ENCODE measurements at places on chromosomes 2 and 18.
A peak's percentile ranks its signal among the peaks of the same experiment; 100 is the strongest.

- no peak for DNase-seq
Observed at GRCh38 chr2:56117764-56118163, 66.0 kb upstream of the CCDC85A start.

DNA sequence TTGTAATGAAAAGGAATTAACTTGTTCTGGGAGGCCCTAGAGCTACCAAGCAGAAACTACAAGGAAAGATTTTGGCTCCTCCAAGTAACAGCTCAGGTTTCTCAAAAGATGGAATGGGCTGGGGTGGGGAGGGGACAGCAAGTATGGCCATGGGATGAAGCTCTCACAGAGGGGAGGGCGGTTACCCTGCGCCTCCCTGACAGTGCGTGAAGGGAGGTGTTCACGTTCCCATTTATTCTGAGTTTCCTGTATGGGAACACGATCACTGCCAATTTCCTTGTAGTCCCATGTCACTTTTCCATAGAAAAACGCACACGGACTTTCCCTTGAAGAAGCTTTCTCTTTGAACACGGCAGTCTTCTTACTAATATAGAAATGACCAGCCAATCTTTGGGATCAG is 17.0 kb downstream of the CDC42EP3 start:
- DNase-seq = no peak

- no peak for DNase-seq
Observed at GRCh38 chr2:106038601-106039375, 155.3 kb downstream of the UXS1 start.

DNA sequence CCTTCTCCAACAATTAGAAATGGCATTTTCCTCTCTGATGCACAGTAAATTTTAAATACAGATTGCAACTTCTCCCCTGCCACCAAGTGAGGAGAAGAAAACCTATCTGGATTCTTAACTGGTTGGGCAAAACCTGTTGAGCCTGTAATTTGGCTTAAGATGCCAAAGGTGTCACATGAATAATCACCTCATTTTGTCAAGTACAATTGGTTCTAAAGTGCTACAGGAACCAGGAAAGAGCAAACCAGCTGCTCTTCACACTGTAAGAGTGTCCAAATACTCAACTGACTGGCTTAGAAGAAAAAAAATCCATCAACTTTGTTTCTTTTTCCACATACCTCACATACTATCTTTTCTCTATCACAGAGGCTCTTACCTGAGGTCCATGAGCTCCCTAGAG is 35.4 kb downstream of the NPC1 start:
- no peak for DNase-seq

DNA sequence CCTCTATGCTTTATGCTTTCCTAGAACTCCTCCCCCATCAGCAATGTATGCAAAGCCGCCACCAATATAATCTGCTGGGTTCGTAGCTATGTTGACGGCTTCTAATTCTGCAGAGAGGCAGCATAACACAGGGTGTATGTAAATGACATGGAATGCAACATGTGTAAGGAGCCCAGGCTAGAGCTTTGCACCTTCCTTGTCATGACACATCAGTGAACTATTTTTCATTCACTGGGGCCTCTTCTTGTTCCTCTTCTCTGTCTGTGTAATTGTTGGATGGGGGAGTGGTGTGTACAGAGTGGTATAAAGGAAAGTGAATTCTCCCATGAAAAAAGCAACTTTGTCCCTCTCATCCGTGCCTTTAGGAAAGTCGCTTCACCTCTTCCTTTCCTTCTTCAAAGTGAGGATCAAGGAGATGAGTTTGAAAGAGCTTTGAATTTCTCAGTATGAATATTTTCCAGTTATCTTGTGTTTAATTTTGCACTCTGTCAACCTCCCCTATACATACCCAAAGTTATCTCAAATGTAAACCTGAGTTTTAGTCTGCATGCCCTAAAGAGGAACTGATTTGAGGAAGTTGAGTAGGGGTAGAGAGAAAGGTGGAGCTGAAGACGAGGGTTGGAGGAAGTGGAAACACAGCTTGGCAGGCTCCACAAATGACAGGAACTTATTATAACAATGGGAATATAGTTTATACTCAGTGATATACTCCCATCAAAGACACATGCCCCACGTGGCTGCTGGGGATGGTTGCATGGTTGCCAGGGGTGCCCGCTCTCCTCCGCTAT is 74.9 kb upstream of the ARL4C start:
- DNase-seq = peak; percentile 32

DNA sequence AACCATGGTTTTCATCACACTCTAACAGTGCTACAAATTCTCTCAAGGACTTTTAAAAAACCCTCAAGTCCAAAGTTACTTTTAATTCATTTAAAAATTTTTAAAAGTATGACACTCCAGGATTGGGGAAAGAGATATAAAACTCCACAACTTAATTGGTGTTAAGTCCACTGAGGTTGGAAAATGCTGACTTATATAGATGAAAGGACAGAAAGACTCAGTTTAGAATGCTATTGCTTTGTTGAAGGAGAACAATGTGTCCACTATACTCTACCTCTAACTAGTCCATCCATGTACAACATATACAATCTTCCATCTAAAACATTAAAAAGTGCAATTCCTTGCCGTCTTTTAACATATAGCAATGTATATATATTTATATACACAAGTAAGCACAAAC is 41.2 kb downstream of the CABYR start:
- no peak for DNase-seq

DNA sequence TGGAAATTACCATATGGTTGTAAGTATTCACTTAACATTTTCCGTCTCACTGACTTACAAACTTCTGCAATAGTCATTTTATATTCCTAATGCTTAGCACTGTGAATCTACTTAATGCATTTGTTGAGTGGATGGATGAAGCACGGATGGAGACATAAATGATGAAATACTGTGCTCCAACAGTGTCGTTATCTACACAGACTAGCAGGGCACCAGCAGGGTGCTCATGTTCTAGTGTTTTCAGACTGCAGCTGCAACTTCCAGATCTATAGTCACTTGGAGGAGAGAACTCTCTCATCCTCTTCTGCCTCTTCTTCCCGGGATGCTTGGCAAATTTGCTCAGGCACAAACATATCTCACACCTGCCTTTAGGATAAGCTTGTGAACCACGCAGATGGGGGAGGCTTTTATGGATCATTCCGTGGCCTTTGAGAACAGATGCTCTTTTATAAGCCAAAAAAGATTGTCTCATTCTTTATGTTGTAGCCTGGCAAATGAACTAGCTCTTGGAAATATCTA is 797.7 kb downstream of the MBD2 start:
- DNase-seq = no peak

- DNase-seq = no peak
Observed at GRCh38 chr2:58291726-58292438, 50.8 kb upstream of the FANCL start.

DNA sequence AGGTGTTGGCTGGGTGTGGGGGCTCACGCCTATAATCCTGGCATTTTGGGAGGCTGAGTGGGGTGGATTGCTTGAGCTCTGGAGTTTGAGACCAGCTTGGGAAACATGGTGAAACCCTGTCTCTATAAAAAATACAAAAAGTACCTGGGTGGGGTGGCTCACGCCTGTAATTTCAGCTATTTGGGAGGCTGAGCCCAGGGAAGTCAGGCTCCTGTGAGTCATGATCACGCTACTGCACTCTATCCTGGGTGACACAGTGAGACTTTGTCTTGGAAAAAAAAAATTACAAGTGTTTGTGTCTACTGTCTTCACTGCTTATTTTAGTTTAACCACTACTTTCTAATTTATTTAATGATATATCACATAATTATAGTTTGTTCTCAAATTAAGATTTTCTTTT is 62.7 kb upstream of the DOCK10 start:
- no peak for DNase-seq

DNA sequence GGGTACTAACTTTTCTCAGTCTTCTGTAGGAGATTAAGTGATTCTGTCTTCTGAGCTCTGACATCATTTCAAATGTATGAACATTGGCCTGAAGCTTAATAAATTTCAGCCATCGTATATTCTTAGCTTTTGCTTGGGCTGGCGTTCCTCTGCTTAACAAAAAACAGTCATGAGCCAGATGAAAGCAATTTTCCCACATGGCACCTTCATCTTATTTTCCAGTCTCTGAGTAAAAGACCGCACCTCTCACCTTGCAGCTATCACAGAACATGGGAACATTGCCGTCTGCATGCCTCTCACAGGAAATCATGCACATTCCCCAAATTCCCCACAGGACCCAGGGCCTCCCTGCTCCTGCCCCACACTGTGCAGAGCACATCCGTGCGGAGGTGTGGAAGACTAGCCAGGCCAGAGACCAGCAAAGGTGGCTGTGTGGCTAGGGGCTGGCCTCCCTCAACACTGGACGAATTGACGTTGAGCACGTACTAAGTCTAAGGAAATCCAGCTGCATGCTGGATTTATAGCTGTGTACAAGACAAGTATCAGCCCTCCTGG is 531.8 kb upstream of the ID2 start:
- DNase-seq = no peak

DNA sequence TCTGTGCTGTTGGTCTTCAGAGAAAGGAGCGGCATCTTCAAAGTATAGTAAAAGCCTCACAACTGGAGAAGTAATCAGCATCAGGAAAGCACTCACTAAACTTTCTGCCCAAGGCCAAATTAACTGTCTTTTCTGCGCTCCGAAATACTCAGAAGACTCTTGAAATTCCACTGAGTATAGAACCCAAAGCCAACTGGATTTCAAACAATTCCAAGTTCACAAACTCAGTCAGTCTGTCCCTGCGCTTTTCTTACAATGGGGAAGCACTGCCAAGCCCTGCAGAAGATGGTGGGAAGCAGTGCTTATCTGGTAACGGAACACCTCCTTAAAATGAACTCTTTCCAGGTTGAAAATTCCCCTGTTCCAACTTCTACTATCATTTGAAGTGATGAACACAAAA is 193.5 kb downstream of the NCKAP5 start:
- no peak for DNase-seq

DNA sequence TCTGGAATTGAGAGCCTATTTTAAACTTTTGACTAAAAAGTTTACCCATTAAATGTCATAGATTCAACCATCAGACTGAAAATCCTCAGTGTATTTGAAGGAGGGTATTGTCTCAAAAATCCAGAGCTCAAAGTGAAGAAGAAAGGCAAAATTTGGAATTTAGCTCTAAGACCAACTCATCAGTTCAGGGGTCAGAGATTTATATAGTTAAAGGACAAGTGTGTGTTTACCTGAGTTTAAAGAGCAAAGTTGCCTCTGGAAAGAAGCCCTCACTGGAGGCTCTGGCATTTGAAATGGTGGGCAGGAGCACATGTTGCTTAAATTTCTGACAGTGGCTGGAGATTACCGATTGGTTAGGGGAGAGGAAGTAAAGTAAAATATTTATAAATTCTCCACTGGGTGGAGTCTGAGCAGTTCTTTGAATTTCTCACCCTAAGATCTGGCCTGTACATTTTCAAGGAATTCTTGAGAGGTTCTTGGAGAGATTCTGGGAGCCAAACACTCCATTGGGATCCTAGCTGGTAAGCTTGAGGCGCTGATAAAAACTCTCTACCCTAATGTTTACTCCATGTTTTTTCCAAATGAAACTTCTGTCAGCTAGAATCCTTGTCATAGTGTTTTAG is at the start of gene KYNU:
TSS of gene KYNU (plus strand) at position 449 of the 623 bp plus-strand sequence. CDS start 7,704 bp downstream, outside the sequence.
- DNase-seq = no peak

DNA sequence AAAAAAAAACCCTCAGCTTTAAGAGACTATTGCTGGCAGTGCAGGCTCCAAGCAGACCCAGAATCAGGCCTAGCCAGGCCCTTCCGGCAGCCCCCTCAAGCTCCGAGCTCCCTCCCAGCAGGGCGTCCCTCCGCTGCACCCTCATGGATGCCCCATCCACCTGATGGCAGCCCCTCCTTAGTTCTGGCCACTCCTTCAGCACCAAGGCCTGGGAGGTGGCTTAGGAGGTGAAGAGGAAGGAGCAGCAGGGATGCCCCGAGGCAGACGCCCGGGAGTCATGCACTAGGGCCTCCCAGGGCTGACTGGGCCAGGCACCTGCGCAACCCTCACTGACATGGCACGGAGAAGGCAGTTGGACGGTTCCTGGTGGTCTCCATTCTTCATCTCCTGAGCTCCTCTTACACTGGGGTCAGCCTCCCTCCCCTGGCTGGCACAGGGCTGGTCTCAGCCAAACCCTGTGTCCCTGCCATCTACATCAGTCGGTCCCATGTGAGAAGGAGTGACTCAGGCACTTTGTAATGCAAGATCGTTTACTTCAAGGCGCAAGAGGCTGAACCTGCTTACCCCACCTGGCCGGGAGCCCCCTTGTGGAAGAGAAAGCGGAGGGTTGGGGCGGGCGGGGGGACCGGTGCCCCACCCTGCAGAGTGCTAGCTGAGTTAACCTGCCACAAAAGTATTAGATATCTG is 53.5 kb upstream of the ID2 start:
- DNase-seq = no peak

- no peak for DNase-seq
Observed at GRCh38 chr2:52976143-52976949, 791.3 kb upstream of the CHAC2 start.

GRCh38 chr2:12074126-12074844 is 327.9 kb downstream of the LPIN1 start:
- no peak for DNase-seq

GRCh38 chr2:112583497-112584133 is 794 bp upstream of the CHCHD5 start:
- peak; percentile 24 for DNase-seq

DNA sequence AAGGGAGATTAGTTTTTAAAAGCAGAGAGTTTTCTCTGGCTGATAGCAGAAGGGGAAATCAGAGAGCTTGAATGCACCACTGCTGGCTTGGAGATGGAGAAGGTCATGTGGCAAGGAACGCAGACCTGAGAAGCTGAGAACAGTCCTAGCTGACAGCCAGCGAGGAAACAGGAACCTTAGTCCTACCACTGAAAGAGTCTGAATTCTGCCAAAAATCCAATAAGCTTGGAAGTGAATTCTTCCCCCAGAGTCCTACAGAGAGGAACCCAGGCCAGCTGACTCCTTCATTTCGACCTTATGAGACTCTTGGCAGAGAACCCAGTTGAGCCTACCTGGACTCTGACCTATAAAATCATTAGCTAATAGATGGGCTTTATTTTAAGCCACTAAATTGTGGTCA is 371.9 kb upstream of the TNP1 start:
- no peak for DNase-seq

DNA sequence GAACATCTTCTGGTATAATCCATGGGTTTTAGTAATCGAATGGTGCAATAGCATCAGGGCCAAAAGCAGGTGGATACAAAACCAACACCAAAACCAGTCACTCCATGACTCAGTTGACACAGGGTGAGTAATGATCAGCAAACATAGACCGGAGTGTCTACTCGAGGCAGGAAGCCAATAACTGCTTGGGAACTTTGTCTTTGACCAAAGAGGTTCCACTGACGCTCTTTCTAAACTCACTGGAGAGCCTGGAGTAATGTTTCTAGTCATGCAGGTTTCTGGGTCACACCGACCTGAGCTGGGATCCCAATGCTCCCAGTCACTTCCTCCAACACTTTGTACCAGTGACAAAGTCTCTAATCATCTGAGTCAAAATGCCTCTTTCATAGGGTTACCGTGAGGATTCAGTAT is 30.9 kb downstream of the MREG start:
- DNase-seq = no peak

- no peak for DNase-seq
Observed at GRCh38 chr2:70425682-70426301, 123.9 kb upstream of the FAM136A start.

- DNase-seq = no peak
Observed at GRCh38 chr2:136137982-136138381, 20.0 kb upstream of the CXCR4 start.

- peak; percentile 44 for DNase-seq
Observed at GRCh38 chr2:207167099-207167923, 1.6 kb upstream of the KLF7 start.

- no peak for DNase-seq
Observed at GRCh38 chr2:39215545-39215944, 28.2 kb downstream of the CDKL4 start.

- DNase-seq = no peak
Observed at GRCh38 chr2:105782123-105782522, 37.4 kb downstream of the NCK2 start.
